ENCODE measurements at places on chromosomes 12 and 14.

DNA sequence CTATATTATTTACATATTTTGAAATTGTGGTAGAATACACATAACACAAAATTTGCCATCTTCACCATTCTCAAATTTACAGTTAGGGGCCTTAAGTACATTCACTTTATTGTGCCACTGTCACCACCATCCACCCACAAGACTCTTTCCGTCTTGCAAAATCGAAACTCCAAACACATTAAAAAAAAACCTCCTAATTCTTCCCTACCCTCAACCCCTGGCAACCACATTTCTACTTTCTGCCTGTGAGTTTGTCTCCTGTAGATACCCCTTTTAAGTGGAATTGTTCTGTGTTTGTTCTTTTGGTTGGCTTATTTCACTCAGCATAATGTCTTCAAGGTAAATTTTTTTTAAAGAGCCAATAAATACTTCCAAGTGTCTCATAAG, 31.6 kb upstream of the AMIGO2 start:
- DNase-seq: no peak

DNA sequence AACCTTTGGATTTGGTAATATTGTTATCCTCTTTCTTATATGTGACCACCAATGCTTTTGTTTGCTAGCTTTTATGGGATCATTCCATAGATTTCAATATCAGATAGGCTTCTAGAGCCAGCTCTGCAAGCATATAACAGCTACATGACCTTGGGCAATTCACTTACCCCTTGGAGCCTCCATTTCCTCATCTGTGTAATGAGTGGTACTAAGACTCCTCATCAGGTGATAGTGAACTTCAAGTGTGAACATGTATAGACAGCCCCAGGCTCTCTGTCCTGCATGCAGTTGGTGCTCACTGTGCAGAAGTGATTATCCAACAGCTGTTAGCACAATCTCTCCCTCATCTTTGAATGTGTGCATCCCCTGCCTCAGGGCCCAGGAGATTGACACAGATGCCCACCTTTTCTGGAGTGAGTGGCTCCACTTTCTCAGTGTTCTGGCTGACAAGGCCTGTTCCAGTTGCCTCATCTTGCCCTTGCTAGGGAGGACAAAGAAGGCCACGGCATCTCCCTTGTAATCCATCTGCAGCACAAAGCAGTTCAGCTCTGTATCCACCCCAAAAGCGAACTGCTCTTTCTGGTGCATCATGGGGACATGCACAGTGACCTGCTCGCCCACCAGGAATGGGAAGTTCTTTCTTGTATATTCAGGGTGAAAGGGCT, 9.2 kb downstream of the SERPINA9 start:
- no peak for DNase-seq

DNA sequence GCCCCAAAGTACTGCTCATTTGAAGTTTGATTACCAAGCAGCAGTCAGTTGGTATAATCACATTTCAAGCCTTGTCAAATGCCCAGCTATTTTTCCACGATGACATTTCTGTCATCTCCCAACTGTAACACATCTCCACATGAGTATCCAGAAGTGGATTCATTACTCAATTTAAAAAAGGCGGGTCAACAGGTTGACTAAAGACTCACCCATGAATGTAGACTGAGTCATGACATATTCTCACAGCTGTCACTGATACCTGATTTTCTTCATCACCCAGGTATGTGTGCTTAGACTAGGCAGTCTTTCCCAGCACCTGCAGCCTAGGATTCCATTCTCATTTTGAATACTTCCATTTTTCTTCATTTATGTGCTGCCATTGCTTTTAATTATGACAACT, 75.1 kb upstream of the DBX2 start:
- no peak for DNase-seq

GRCh38 chr12:113137861-113138783, 2.6 kb upstream of the RASAL1 start:
- DNase-seq: no peak

DNA sequence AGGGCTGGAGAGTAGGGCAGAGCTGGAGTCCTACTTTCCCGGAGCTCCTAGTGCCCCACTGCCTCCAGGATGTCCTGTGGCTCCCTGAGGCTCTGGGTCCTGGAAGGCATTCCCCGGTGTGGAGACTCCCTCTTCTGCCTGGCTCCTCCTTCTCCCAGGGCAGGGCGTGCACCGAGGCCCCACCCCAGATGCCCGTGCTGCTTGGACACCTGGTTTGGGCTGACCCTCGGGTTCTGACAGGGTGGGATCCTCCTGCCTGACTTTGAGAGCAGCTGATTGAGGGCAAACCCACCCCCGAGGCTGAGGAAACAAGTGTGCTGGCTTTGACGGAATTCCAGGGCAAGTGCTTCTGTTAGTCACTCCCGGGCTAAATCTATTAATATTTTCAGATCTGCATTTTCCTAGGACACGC, 15.4 kb downstream of the TEAD4 start:
- DNase-seq: no peak

DNA sequence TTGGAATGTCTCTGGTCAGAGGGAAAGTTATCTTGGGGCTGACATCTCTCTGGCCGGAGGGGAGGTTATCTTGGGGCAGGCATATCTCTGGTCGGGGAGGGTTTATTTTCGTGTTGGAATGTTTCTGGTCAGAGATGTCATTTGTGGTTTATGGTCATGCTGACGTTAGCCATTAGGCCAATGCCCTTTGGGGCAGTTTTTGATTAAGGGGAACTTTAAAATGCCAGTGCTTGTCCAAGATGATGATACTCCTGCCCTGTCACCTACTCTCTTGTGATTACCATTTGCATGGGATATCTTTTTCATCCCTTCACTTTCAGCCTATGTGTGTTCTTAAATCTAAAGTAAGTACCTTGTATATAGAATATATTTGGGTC, 29.0 kb upstream of the A2M start:
- DNase-seq: no peak

GRCh38 chr12:53561590-53561953, 54.3 kb upstream of the NPFF start:
- DNase-seq: no peak

GRCh38 chr12:572532-572899, 90.7 kb downstream of the NINJ2 start:
- no peak for DNase-seq

- no peak for DNase-seq
These were observed 16.5 kb upstream of the SEL1L start for GRCh38 chr14:81550001-81550637.

GRCh38 chr14:54221432-54221803, 175.4 kb upstream of the CDKN3 start:
- DNase-seq: no peak

- no peak for DNase-seq
These were observed 537.4 kb downstream of the PRKD1 start for GRCh38 chr14:29390081-29390832.

- DNase-seq: no peak
These were observed 51.8 kb downstream of the PELI2 start for GRCh38 chr14:56170028-56170427.

DNA sequence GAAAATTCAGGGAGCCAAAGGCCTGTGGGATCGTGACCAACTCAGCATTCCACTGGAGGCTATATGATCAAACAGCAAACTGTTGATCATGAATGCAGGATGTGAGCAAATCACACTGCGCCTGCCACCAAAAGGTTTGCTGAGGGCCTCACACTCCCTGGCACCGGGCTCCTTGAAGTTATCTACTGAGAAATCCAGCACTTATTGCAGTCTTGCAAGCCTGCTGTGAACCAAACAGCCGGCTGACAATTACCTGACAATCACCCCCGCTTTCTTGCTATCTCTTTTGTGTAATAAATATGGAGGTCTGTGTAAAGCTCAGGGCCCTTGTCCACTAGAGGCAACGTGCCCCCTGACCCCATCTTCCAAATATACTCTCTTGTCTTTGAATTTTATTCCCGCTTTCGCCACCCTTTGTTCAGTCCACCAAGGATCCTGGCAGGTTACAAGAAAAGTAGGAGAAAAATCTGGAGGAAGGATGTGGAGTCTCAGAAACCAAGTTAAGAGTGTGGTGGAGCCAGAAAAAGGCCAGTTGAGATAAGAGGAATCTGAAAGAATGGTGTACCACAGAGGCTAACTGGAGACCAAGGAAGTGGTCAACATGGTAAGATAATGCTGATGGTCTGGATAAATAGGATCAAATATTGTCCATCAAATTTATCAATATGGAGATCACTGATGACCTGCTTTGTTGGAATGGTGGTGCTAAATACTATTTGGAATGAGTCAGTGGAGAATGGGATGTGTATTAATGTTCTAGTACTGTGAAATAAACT, 229.2 kb downstream of the ALX1 start:
- no peak for DNase-seq

DNA sequence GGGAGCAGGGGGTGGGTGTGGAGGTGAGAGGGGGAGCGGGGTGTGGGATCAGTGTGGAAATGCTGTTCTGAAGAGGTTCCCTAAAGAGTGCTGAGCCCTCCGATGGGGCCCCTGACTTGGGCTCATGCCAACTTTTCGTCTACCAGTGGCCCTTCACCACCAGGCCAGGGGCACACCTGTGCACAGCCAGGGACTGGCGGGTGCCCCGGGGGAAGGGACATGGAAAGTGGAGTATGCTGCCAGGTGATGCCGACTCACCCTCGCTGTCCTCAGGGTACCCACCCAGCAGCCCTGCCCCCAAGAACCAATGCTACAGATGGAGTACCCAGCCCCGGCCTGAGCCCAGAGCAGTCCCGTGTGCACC, 26.2 kb downstream of the AMN start:
- DNase-seq: no peak

GRCh38 chr14:51624955-51625569, 26.6 kb upstream of the FRMD6 start:
- DNase-seq: no peak

GRCh38 chr12:108519558-108519957, 4.5 kb downstream of the FICD start:
- no peak for DNase-seq

DNA sequence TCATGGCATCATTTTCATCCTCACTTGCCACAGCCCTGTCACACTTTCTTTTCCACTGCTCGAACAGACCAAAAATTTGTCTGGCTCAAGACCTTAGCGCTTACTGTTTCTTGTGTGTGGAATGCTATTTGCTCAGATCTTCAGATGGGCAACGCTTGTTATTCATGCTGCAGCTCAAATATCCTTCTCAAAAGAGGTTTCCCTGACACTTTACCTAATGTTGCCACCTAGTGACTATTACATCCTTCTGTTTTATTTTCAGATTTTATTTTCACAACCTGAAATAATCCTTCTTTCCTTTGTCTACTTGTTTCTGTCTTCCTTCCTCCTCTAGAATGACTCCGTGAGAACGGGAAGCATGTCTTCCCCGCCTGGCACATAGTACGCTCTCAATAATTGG, 5.6 kb downstream of the FBXO33 start:
- DNase-seq: no peak

- no peak for DNase-seq
These were observed 11.6 kb upstream of the PTPRB start for GRCh38 chr12:70648831-70649230.

DNA sequence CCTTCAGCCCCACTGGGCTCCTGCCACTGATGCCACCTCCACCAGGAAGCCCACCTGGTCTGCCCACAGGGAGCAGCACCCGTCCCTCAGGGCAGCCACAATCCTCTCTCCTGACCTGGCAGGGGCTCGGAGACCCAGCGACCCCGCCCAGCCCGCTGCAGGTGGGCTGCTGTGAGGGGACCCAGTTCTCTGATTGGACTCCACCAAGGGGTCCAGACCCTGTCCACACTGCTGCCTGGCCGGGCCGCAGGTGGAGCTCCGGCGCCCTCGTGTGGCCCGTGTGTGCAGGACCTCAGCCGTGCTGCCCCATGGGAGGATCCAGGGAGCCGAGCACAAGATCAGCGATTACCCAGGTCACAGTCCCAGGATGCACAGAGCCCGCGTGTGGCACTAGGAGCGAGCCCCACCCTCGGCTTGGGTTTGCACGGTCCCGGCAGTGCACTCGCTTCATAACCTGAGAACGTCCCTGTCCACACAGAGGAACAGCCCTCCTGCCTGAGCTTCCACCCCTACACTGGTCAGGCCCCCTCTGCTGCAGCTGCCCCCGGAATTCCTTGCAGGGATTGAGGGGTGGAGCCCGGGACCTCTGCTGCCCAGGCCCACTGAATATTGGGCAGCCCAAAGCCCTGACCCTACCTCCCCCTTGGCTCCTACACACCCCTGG, 35.4 kb upstream of the TMEM179 start:
- no peak for DNase-seq

Data from esophagus squamous epithelium (tissue), 5 donors.